HEK293T (cell line): ENCODE measurements at places on chromosomes 1 and 21.

- no peak for DNase-seq
Measured at GRCh38 chr1:84823511-84823910, 69.5 kb downstream of the LPAR3 start.

- DNase-seq, result no peak
Measured at GRCh38 chr1:215888159-215888558, 321.1 kb downstream of the KCTD3 start.

DNA sequence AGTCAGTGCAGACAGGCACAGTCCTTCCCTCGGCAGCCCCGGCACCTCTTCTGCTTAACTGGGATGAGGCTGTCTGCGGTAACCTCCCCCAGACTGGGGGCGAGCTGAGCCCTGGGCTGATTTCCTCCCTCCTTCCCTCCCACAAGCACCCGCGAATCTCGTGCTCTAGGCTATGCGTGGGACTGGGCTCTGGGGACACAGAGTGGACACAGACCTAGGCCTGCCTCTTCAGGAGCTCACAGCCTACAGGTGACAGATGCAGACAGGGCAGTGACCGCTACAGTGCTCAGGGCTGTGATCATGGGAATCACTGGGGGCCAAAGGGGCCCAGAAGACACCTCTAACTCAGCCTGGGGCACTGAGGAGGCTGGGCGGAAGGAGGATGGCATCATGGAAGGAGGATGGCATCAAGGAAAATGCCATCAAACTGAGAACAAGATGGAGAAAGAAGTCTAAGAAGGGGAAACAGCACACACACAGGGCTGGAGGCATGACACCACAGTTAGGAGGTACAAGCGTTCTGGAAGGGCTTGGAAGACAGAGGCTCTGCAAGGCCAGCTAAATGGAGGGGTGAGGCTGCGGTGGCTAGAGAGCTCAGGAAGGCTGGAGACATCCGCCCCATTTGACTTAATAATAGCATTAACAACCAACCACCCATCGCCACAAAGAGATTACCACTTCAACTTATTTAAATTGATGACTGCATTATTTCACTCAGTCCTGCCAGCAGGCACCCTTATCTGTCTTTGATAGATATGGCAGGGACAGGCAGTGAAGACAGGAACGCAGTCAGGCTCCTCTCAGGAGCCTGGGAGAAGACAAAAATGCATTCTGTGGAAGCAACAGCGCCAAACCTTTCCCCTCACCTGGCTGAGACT lies 4.2 kb downstream of the TTC39A start:
- no peak for DNase-seq

- no peak for DNase-seq
Measured at GRCh38 chr1:73813716-73814115, 384.3 kb downstream of the LRRIQ3 start.

GRCh38 chr1:185825556-185825955 lies 91.4 kb downstream of the HMCN1 start:
- DNase-seq, result no peak

- DNase-seq, result peak; percentile 86
Measured at GRCh38 chr1:214331827-214332423, 51.0 kb downstream of the SMYD2 start.

- no peak for DNase-seq
Measured at GRCh38 chr21:40173816-40174215, 306.6 kb downstream of the PCP4 start.

DNA sequence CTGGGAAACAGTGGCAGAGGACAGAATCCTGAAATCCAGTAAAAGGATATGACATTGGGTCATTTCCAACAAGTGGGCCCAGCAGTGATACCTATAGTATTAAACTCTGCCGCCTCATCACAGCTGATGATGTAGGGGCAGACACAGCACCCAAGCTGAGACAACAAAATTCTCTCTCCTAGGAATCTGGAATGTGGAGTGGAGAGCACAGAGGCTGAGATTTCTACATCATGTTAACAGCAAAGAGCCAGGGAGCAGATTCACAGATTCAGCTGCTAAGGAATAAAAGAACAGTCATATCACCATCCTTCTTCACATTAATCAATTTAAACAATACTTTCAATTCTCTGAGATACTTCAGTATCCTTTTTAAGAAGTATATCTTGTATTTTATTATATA lies 61.9 kb downstream of the CRP start:
- DNase-seq, result no peak

- DNase-seq, result no peak
Measured at GRCh38 chr1:90720145-90720636, 3.1 kb upstream of the BARHL2 start.

GRCh38 chr1:7389201-7389905 lies 381.7 kb upstream of the VAMP3 start:
- DNase-seq, result no peak

GRCh38 chr1:48772211-48772610 lies 4.5 kb downstream of the BEND5 start:
- DNase-seq, result no peak

DNA sequence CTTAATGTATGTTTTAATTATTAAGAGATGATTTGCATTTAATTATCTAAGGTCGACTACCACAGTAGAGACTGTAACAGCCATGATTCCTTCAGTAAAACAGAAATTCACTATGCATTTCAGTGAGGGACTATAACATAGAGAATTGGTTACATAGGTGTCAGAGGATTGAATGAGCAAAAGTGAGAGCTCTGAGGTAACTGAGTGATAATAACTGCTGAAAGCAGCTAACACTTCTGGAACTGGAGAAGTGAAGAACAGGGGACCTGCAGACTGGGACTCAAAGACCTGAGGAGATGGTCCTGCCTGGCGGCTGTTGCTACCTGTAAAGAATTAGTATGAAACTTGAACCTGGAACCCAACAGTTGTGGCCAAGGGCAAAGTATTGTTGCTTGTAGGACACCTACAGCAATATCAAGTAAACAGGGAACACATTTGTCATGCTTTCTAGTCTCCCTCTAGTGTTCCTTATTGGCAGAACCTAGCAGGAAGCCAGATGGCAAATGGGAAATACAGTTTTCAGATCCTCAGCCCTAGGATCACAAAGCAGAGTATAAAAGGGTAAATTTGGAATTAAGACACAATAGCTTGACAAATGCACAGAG lies 110.6 kb downstream of the HS2ST1 start:
- peak; percentile 66 for DNase-seq

GRCh38 chr1:244160455-244161235 lies 109.6 kb downstream of the ZBTB18 start:
- DNase-seq, result no peak

- DNase-seq, result peak; percentile 17
Measured at GRCh38 chr21:35696644-35697043, 363.7 kb downstream of the SETD4 start.

DNA sequence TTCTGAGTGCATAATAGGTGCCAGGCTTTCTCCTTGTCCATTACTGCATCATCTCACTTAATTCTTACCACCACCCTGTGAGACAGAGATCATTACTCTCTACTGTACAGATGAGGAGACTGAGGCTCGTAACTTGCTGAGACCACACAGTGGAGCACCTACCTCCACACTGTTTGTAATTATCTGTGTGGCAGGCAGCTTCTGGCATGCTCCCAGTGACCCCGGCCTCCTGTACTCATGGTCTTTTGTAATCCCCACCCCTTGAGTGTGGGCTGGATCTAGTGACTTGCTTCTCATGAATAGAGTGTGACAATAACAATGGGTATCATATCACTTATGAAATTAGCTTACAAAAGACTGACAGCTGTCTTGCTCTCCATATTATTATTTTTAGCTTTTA lies 407.3 kb downstream of the MATN1 start:
- no peak for DNase-seq

DNA sequence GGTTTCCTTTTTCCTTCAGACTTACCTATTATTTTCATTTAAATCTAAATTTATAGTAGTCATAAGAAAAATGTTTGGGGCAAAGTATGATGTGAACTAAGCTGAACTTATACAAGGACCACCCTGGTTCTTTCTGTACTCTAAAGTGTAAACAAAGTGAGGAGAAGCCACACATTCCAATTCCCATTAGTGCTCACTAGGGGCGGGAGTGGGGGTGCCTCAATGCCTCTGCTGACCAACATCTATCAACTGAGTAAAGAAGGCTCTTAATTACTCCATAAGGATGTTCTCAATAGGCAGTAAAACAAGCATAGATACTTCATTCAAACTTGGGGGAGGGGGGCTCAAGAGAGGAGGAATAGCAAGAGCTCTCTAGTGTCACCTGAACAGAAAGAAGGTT lies 151.7 kb downstream of the CDC42BPA start:
- DNase-seq, result no peak
